ENCODE measurements at places on chromosomes 4 and X.

DNA sequence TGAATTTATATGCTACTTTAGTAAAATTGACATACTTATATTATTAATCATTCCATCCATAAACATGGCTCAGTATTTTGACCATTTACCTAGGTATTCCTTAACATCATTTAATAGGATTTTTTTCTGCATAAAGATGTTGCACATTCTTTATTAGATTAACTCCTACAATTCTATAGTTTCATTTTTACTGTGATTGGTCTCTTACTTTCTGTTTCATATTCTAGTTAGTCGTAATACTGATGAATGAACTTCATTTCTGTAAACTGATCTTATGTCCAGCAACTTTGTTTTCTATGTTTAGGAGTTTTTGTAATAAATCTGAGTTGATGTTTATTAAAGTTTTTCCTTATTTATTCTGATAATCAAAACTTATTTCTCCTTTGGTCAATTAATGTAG is 278.2 kb upstream of the CXXC4 start:
- no peak for DNase-seq

GRCh38 chr4:11209826-11210225 is 218.9 kb downstream of the HS3ST1 start:
- no peak for DNase-seq

DNA sequence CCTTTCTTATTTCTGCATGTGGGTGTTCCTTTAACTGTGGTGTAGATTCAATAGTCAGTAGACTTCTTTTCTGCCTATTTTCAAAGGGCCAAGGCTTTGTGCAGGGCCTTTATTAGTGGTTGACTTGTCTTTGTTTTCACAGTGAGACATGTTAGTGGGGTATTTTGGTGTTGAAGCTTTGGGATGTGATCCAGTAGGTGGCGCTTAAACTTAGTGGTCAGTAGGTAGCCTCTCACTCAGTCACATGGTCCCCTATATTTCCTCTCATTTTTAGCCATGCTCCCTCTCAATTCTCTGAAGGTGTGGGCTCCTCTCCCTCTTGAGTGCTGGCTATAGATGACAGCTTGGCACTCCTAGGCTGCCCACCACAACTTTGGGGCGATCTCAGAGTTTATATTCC is 23.4 kb upstream of the SLC10A7 start:
- no peak for DNase-seq

DNA sequence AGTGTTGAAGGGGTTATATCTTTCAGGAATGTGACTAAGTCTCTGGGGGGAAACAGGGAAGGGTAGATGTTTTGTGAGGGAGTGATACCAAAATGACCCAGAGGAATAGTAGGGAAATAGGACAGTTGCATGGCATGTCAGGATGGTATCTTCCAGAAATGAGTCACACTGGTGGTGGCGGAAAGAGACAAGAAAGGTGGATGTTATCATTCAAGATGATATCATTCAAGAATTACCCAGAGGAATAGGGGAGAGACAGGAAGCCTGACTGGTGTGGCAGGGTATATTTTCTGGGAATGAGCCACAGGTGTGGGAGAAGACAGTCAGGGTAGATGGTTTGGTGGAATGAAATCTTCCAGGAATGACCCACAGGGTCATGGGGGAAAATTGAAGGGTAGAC is 61.1 kb downstream of the MAOA start:
- DNase-seq = no peak

DNA sequence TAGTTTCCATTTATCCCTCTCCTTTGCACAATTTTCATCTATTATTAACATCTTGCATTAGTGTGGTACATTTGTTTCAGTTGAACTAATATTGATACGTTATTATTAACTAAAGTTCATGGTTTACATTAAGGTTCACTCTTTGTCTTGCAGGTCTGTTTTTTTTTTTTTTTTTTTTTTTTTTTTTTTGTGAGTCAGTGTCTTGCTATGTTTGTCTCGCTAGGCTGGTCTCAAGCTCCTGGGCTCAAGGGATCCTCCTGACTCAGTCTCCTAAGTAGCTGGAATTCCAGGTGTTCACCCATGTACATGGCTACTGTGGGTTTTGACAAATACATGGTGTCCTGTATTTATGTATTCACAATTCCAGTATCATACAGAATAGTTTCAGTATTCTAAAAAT is 6.8 kb downstream of the TBC1D19 start:
- no peak for DNase-seq

DNA sequence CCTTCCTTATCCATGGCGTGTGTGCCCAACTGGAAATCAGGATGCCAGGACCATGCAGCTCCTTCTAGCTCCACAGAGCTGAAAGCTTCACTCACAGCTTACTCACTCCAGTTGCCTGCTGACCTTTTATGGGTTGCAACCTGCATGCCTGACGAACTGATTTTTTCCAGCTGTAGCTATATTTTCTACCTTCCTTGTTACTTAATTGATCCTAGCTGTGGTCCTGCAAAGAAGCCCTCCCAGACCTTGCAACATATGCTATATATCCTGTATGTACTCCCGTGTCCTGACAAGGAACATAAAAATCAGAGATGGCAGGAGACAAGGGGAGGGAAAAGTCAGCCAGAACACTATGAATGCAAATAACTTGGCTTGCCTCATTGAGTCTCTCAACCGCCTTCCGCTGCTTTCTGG is 135.3 kb upstream of the LDB2 start:
- DNase-seq = no peak

DNA sequence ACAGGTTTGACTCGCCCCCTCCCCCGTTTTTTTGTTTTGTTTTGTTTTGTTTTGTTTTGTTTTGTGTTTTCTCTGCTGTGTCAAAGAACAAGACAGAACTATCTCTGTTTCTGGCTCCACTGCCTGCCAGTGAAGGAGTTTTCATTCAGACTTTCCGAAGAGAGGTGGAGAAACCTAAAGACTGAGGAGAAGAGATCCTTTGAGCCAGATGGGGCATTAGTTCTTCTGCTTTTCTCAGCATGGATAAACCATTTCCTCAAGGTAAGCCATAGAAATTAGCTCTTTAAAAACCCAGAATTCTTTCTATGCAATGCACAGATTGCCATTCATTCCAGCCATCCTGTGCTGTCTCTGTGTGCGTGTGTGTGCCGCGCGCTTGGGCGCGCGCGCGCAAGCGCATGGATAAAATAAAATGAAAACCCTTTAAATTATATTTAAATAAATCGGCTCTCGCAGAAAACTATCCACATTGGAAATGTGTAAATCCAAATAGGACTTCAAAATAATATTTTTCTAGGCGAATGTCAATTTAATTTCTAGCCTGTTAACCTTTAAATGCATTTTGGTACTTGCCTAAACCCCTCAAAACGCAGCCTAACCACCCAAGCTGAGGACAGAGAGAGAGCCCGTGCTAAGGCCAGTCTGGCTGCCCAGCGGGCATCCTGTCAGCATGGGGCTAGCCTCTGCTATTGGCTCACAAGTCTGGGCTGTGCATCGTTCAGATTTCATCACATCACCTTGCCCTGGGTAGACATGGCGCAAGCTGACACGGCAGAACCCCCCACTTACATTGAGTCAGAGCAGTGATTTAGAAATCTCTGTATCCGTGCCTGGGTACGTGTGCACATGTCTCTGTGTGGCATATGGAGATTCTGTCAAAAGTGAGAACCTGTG is 113.0 kb upstream of the VAMP7 start:
- DNase-seq = no peak

GRCh38 chr4:147288512-147288911 is 192.4 kb upstream of the EDNRA start:
- no peak for DNase-seq

GRCh38 chr4:187687697-187688096 is 307.9 kb upstream of the ZFP42 start:
- no peak for DNase-seq

DNA sequence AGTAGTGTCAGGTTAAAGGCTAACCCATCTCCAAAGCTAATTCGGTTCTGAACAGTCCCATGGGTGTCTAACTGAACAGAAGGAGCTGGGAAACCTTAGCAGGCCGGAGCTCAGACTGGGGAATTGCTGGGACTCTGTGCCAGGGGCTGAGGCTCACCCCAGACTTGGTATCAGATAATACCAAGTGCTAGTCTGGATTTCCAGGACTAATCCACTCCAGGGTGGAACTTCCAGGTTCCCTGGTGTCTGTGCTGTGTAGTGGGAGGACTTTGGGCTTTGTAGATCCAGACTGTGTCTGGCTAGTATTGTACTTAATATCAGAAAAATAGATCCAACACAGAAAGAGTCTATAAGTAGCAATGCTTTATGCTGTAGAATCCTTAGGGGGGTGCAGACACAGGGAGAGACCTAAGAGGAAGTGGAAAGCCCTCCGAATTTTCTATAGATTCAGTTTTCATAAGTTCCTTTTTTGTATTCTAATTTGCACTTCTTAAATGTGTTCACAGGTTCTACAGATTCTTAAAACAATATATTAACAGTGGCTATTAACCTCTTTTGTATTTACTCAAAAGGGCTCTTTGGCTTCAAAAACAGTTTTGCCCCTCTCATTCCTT is 4.1 kb downstream of the ZNF827 start:
- no peak for DNase-seq

DNA sequence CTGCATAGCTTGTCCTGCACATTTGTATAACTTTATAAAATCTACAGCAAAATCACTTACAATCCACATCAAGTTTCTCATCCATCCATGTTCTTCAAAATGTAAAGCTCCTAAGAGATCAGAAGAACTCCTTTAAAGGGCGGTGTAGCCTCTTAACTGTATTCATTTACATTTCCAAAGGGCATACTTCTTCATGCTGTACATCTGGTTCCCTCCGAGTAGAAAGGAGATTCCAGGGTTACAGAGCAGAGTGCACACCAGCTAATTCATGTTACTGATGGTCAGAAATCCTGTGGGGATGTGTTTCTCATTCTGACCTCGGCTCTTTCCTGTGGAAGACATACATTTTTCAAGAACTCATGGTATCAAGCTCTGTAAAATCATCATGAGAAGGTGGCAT is 231.8 kb downstream of the ARAP2 start:
- DNase-seq = no peak

DNA sequence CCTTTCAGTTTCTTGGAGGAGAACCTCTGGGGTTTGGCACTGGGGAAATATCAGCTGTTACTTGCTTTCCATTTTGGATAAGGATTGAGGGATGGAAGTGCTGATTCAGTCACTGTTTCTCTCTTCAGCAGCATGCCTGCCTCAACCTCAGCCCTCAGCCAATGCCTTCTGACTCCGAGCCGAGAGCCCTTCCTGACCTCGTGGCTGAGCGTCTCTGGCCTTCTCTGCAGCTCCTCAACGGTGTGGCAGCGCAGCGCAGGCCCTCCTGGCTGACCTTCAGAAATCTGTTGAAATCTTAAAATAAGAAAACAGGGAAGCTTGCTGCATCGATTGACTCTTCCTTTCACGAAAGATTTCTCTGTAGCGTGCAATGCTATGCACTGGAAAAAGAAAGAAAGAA is 434.3 kb upstream of the FAT1 start:
- DNase-seq = no peak

DNA sequence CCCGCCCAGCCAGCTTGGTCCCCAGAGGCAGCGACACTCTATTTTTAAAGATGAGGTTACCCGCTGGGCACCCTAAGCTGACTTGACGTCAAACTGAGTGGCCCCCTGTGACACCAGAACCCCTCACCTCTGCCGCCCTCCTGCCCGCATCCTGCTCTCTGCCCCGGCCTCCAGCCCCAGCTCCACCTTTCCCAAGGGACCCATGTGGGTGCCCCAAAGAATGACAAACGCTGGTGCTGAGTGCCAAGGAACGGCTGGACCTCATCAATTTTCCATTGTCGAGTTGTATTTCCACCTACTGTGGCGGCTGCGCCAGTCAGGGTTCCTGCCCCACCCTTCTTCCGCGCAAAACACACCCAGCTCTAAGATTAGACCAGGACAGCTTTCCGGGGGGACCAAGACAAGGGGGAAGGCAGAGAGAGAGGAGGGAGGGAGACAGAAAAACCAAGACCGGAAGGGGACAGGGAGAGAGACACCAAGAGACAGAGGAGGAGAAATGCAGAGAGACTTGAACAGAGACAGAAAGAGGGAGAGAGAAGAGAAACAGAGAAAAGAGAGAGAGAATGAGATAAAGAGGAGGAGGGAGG is 2.0 kb downstream of the PRKX start:
- DNase-seq = peak; percentile 58

DNA sequence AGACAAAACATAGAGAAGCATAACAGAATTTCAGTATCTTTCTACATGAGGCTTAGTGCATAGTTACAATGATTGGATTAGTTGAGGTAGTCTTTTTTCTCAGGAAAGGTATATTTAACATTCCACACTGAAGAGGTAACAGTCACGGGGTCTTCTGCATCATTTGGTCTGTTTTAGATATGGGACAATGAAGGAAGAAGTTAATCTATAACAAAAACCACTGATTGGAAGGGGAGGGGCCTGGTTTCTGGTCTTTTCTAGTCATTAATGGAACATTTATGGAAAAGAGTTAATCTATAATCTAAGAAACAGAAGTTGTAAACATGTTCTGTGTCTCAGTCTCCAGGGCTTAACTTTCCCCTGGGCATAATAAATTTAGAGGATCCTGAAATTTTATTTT is 37.3 kb upstream of the HPSE start:
- DNase-seq = no peak

DNA sequence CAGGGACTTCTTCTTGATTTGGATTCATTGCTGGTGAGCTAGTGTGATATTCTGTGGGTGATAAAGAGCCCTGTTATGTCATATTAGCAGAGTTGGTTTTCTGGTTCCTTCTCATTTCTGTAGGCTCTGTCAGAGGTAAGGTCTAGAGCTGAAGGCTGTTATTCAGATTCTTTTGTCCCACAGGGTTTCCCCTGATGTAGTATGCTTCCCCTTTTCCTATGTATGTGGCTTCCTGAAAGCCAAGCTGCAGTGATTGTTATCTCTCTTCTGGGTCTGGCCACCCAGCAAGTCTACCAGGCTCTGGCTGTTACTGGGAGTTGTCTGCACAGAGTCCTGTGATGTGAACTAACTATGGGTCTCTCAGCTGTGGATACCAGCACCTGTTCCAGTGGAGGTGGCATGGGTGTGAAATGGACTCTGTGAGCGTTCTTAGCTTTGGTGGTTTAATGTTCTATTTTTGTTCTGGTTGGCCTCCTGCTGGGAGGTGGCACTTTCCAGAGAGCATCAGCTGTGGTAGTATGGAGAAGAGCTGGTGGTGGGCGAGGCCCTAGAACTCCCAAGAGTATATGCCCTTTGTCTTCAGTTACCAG is 373.7 kb downstream of the AR start:
- DNase-seq = no peak

DNA sequence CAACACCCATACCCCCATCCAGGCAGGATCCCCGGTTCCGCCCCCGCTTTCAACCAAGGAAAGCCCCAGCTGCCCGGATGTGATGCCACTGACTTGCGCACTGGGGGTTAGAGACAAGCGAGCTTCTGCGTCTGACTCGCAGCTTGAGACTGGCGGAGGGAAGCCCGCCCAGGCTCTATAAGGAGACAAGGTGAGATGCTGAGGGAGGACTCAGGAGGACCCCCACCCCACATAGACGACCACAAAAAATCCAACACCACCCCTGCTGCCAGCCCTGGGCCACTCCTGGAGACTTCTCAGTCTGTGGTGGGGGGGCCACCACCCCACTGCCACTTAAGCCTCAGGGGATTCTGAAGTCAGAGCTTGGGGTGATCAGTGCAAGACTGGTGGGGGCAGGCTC is at the start of gene MAGEA4:
Gene MAGEA4, plus strand, starts transcription at position 110 of the 400 bp plus-strand sequence. CDS start 10,776 bp downstream, outside the sequence.
- DNase-seq = no peak

- no peak for DNase-seq
Measured at GRCh38 chr4:113003841-113004240, 45.6 kb upstream of the ANK2 start.

- no peak for DNase-seq
Measured at GRCh38 chr4:141609243-141609642, 27.1 kb upstream of the IL15 start.
